Eye (tissue), 1 donor: ENCODE measurements at places on chromosomes 5 and 9.

DNA sequence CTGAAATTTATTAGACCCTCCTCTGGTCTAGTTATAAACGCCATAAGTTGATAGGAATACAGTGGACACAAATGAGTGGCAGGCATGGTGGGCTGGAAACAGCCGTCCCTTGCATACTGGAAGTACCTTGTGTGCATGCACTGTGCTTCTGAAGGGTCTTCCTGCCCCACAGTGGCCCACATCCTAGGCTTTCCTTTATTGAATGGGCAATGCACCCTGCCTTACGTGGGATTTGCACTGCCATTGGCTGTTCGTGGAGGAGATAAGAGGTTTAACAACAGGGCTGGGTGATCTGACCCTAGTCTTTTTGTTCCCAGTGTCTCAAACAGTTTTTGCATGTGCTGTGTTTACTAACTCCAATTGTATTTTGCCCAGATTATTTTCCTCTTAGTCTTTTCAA lies 480.8 kb downstream of the GADD45G start:
- no peak for DNase-seq

DNA sequence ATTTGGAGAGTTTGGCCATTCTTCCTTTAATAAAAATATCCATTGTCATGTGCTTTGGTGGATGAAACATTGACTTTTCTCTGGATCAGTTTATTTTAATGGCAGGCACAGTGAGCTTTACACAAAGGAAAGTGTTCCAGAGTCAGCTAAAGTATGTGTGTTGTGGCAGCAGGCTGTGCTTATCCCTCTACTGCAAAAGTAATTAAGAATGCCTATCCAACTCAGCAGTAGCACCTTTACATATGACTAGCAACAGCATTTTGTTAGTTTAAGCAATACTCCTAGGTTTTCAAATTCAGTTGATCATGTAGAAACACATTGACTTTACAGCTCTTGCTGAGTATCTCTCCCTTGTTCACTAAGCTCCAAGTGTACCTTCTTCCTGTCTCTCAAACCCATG lies 730.5 kb upstream of the RGMB start:
- DNase-seq, result peak; percentile 3

- DNase-seq, result no peak
Observed at GRCh38 chr5:142677198-142677597, 8.7 kb downstream of the FGF1 start.

- DNase-seq, result peak; percentile 57
Observed at GRCh38 chr9:7212101-7212500, 454.3 kb downstream of the KDM4C start.

GRCh38 chr5:113202287-113202686 lies 225.7 kb downstream of the DCP2 start:
- no peak for DNase-seq

- DNase-seq, result no peak
Observed at GRCh38 chr9:91044354-91044753, 242.7 kb downstream of the SYK start.

- DNase-seq, result no peak
Observed at GRCh38 chr9:112288029-112288428, 45.4 kb downstream of the PTBP3 start.

DNA sequence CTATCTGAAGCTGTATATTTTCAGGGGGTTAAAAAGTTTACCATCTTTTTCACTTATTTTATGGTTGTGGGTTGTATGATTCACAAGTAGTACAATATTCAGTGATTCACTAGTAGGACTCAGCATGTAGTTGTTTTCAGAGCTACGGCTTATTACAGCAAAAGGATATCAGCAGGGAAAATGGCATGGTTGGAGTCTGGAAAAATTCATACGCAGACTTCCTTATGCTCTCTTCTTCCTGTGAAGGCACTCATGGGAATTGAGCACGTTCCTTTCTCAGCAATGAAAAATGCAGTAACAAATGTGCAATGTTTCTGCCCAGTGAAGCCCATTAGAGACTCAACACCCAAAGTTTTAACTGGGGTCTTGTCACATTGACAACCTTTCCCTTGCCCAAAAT lies 250.5 kb downstream of the KCNN2 start:
- no peak for DNase-seq

- no peak for DNase-seq
Observed at GRCh38 chr9:99193466-99193821, 28.3 kb downstream of the ALG2 start.

DNA sequence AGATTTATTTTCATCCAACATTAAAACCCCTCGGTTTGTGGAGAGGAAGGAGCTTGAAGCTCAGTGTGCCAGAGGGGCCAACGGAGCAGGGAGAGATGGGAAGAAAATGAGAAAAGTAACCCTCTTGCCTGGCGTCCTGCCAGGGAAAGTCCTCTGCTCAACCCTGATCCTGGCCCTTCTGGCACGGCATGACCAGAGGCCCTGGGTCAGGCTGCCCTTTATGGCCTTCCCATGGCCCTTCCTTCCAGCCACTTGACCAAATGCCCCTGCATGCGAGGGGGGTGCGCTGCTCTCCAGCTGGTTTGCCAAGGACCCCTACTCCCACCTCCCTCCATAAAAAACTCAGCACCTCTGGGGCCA lies 43.8 kb downstream of the SPRY4 start:
- no peak for DNase-seq

GRCh38 chr9:5947912-5948311 lies 57.2 kb downstream of the MLANA start:
- no peak for DNase-seq

DNA sequence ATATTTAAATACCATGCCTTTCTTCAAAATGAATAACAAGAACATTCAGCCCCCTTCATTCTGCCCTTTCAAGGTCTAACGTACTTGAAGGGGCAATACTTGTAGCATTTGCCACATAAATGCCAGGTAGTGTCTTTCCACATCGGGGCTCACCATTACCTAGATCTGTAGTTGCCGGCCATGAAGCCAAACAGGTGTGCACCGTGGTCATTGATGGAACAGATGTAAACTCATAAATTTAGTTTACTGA lies 193.0 kb downstream of the CD180 start:
- DNase-seq, result no peak

DNA sequence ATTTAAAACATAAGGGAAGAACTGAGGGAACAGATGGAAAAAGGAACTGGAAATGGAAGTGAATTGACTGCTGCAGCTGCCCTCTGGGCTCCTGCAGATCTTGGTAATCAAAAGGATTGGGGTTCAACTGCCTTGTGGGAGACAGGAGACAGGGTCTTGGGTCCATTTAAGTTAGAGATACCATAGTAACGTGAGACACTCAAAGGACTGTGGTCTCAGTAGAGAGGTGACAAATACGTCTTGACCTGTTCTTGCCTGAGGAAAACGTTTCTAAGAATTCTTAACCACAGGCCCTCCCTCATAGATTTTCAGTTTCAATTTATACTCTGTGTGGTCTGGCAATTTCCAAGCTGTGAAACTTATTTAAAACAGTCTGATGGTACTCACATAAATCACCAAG lies 100.8 kb upstream of the DHFR start:
- no peak for DNase-seq

GRCh38 chr9:123772374-123772773 lies 157.6 kb downstream of the DENND1A start:
- DNase-seq, result no peak

DNA sequence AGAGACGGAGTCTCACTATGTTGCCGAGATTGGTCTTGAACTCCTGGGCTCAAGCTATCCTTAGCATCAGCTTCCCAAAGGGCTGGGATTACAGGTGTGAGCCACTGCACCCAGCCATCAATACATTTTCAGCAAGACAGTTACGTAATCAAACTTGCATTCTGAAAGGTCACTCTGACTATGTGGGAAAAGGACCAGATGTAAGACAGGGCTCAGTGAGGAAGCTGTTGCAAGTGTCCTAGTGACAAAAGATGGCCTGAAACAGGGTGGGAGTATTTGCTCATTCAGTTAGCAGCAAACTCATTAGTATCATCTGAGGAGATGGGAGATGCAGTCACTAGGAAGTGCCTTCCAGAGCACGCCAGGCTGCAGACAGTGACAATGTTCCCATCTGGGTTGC lies 16.9 kb downstream of the MED27 start:
- no peak for DNase-seq

DNA sequence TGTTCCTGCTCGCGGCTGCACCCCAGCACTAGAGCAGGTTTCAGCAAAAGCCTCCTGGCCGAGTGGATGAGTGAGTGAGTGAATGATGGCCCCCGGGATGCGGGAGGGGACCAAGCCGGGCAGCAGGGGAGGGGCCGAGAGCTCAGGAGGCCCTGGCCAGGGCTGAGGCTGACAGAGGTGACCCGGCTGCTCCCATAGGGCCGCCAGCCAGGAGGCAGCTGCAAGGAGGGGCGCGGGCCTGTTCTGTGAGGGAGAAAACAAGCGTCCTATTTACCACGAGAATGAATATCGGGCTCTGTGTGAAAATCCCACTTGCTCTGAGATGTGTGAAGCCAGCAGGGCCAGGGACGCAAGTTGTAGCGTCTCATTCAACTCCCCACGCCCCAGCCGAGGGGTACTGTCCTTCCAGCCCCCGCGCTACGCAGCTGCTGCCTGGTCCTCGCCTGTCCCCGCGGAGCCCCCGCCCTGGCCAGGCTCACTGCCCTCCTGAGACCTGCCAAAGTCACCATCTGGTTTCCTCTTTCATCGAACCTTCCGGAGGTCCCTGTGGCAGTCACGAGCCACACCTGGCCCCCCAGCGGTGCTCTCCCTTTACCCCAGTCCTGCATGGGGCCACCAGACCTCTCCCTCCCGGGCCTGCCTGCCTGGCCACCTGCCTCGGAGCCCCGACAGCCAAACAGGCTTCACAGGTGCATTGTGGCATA lies 38.8 kb downstream of the RASGEF1C start:
- peak; percentile 74 for DNase-seq

GRCh38 chr9:16180546-16180945 lies 627.7 kb downstream of the CCDC171 start:
- DNase-seq, result no peak
